ENCODE measurements at places on chromosomes 6 and 20.

DNA sequence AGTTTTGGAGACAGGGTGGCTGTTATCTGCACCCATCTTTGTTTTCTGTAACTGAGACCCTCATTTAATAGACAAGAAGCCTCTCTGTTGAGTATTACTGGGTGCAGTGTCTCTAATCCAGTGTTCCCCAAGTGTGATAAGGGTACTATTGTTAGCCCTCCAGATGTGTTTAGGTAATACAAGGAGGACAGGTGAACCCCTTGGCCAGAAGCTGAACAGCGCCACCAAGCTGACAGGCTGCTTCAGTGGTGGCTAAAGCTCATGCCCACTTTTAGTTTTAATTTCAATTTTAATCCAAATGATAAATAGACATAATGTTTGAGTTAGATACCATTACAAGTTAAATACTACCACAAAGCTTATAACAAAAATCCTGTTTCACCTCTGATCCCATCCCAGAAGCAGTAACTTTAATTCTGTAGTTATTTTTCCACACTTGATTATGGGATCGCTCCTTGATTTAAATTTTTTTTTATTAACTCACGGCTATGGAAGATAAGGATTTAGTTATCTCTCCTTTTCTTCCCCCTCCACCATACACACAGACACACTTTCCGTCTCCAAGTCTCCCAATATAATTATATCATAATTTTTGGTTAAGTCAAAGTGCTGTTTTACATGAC lies 8.4 kb upstream of the STK35 start:
- DNase-seq = no peak

DNA sequence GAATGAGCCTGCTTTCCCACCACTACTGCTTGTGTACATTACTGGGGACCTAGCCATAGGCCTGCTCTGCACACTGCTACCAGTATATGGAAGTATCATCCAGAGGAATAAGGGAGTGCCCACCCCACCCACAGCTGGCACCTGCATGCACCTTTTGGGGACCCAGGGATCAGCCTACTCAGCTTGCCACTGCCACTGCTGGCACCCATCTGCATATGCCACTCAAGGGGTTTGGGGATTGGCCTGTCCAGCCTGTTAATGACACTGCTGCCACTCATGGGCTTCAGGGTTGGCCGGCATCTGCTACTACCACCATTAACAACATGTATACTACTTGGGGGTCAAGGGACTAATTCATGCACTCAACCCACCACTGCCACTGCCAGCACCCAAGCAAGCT lies 832.1 kb downstream of the PHF3 start:
- no peak for DNase-seq

DNA sequence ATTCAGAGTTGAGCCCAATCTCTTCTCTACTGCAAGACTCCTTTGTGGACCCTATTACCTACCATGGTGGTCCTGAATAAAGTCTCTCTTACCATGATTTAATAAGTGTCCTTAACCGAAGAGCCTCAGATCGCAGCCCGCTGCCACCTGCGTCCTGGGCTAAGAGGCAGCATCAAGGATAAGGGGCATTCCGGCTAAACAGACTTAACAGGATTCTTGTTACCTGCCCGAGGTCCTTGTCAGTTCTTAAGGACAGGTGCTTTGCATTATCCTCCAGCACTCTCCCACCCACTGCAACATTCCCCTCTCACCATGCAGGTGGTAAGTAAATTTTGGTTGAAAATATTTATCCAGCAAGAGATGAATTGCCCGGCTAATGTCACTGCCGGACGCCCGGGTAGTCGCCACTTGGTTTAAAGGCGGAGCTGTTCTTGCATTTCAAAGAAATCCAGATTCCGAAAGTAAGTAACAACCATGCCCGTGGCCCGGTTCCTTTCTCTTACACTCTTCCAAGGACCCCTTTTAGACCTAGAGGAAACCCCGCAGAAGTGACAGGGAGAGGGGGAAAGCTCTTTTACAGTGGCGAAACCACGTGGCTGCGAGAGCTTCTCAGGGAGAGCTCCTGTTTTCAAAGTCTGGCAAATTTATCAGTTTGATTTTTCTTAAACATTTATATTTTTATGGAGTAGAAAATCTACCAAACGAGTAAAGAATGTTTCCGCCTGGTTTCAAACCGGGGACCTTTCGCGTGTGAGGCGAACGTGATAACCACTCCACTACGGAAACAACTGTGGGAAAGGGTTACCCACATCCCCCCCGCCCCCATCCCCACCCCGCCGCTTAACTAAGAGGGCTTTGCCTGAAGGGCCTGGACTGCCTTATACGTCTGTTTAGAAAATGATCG lies 41.9 kb upstream of the PRSS16 start:
- no peak for DNase-seq

GRCh38 chr6:83770910-83771309 lies 62.0 kb upstream of the SNAP91 start:
- no peak for DNase-seq

DNA sequence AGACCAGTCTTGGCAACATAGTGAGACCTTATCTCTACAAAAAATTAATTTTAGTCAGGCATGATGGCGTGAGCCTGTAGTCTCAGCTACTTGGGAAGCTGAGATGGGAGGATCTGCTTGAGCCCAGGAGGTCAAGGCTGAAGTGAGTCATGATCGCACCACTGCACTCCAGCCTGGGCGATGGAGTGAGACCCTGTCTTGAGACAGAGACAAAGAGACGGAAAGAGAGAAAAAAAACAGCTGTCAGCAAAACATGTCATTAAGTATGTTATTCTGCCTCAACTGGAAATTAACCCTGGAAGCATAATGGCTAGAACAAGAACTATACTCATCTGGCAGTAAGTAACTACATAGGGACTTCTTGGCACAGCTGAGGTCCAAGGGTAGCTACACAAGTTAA lies 7.2 kb downstream of the MMS22L start:
- no peak for DNase-seq

DNA sequence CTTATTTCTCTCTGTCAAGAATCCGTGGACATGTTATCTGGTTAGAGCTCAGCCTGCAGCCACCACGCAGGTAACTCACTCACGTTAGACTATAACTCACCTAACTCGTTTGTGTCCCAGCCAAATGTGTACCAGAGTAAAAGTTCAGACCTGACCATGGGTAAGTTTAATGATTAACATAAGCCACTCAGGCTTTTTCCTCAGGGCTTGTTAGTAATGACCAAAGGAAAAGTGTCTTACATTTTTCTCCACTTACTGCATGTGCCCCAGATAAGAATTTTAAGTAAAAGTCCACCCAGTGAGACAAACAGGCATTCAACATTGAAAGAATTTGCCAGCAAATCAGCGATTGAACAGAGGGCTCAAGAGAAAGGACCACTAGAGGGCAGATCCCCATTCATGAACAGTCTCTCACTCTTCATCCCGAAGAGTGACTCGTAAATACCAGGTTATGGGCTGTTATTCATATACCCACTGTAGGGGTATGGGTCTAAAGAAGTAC lies at the start of gene PKHD1:
TSS of gene PKHD1 (minus strand) at position 116 of the 502 bp plus-strand sequence. CDS start 2,680 bp downstream, outside the sequence.
- no peak for DNase-seq

DNA sequence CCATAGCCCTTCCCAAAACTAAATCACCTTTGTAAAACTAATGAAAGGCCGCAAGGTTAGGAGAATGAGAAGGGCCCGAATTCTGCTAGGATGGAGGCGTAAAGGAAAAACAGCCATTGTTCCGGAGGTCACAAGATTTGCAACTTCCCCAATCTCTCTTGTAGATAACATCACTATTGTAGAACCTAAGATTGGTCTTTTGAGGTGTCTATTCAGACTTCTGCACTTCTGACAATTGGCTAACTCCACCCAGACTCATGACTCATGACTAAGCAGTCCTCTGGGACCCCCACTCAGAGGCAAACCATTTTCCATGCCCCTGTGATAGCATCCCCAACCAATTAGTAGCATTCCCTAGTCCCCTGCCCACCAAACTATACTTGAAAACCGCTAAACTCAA lies 210.5 kb upstream of the SHLD1 start:
- DNase-seq = no peak

- DNase-seq = no peak
Measured at GRCh38 chr6:73004231-73004630, 221.1 kb downstream of the KHDC1L start.

DNA sequence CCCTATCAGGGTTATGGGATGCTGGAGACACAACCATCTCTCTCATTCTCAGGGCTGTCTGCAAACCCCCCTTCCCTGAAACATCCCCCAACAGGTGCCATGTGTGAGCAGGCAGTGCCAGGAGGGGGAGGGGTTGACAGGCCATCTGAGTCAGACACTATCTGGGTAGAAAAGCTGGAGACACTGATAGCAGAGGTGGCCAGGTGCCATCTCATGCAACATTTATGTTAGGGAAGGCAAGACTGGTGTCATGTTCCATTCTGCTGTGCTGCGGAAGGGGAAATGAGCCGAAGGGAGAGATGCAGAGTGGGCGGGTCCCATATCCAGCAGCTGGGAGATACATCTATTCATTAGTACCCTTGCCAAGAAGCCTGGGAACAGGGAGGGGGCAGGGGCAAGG lies 3.5 kb downstream of the LHFPL5 start:
- DNase-seq = no peak

GRCh38 chr6:143126574-143126941 lies 65.9 kb downstream of the AIG1 start:
- no peak for DNase-seq

GRCh38 chr6:116106146-116106545 lies 5.5 kb downstream of the NT5DC1 start:
- no peak for DNase-seq

DNA sequence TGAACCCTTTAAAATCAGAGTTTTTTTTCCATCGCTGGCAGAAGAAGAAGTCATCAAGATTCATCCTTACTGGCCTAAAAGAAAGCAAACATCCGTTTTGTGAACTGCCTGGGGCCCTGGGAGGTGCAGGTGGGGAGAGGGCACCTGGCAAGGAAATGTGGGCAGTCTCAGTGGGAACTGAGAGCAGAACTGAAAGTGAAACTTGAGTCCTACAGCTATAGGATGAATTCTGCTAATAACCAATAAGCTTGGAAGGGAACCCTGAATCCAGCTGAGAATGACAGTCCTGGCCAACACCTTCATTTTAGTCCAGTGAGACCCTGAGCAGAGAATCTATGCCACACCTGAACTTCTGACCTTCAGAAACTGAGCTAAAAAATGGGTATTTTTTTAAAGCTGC lies 130.1 kb upstream of the ASCC3 start:
- DNase-seq = no peak

DNA sequence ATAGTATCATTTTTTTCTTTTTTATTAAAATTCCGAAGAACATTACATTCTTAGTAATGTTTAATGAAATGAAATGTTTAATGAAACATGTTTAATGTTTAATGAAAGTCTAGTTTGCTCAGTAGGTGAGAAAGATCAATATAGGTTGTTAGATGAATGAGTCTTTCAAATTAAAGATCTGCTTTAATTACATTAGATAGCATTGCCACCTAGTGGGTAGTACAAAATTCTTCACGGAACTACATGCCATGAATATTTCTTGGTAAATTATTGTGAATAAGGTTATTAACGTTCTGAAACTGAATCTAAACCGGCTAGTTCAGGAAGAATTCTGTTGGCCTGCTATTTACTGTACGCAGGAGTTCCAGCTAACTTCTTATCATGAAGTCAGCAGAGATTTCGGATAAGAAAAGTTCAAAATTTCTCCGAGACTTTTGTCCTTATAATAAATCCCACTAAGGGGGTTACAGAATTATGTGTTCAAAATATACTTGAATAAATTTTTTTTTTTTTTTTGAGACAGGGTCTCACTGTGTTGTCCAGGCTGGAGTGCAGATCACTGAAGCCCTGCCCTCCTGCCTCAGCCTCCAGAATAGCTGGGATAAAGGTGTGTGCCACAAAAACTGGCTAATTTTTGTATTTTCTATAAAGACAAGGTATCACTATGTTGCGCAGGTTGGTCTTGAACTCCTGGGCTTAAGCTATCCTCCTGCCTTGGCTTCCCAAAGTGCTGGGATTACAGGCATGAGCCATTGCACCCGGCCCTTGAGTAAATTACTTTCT lies 7.9 kb upstream of the GMNN start:
- no peak for DNase-seq

GRCh38 chr6:92111386-92111785 lies 1308.0 kb downstream of the EPHA7 start:
- DNase-seq = no peak

DNA sequence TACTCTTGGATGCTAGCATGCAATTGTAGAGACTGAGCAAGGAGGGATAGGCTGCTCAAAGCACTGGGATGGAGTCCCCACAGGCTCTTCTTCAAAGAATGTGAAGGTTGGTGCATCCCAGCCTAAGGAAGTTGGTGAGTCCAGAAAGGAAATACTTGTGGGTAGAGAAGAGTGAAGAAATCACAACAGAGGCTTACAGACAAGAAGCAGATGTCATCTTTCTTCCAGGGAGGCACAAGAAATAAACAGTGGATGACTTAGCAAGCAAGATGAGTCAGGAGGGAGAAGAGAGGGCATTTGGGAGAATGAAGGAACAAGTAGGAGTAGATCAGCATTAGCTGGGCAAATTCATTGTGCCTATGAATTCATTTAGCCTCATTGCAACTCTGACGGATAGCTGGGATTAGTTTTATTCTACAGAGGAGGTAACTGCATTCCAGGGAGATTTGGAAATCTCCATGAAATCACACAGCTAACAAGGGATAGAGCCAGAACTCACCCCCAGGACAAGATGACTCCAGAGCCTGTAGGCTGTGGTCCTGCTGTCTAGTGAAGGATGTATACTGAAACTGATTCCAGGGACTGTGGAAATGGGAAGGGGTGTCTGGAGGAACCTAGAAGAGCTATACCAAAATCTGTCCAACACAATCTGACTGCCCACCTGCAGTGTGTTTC lies 125.8 kb upstream of the SPTLC3 start:
- no peak for DNase-seq

- DNase-seq = no peak
Measured at GRCh38 chr6:46983007-46983411, 59.1 kb downstream of the ADGRF1 start.

- DNase-seq = no peak
Measured at GRCh38 chr6:815348-815738, 122.4 kb upstream of the EXOC2 start.

DNA sequence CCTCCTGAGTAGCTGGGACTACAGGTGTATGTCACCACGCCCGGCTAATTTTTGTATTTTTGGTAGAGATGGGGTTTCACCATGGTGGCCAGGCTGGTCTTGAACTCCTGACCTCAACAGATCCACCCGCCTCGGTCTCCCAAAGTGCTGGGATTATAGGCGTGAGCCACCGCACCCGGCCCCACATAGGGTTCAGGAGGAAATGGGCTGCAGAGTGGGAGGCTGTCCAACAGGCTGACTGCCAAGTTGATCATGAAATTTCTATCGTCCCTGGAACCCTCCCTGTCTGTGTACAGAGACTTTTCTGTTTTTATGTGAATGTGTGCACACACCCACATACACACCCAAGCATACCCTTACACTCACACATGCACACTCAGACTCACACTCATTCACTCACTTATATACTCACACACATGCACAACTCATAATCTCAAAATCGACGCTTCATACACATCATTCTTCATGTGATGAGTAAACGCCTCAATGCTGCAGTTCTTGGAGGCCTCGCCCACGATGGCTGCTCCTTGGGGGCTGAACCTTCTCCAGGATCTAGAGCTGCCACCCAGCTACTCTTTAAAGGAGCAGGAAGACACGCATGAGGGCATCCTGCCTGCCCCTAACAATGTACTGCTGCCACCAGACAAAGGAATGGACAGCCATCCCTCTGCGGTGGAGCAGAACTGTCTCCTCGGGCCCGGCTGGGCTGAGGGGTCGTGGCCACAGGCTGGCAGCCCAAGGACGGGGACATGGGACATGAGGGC lies 35.6 kb downstream of the SUN5 start:
- DNase-seq = no peak

Measured in activated CD4-positive, alpha-beta T cell treated with anti-CD3 and anti-CD28 coated beads, Interleukin-2, amount 50 U/mL, for 4 hours (primary cell).